ENCODE measurements at places on chromosomes 11 and 22.

DNA sequence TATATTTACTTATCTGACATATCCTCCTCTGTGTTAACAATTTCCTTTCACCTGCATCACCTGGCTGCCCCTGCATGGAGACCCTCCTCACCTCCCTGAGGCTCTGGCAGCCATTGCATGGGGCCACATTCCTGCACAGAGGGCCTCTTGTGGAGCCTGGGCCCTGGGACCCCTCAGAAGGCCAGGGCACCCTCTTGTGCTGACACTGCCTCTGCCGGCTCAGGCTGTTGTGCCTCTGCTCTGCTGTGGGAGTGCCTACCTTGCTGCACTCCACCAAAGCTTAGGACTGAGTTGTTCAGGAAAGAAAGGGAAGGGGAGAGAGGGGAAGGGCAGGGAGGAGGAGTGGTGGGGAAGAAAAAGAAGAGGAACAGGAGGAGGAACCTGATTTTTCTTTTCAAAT lies 194.5 kb downstream of the ADAMTS15 start:
- no peak overlapping the region for H3K27ac ChIP-seq
- no peak overlapping the region for H3K4me3 ChIP-seq
- no peak for DNase-seq
- H3K4me1 ChIP-seq = peaks cover 6% of the 10 kb centered on the region

GRCh38 chr22:36904260-36904880 lies 9.1 kb upstream of the CSF2RB start:
- H3K4me1 ChIP-seq = no peaks in the 10 kb centered on the region
- DNase-seq = no peak
- no peak overlapping the region for H3K27ac ChIP-seq
- H3K27me3 ChIP-seq = no peaks in the 10 kb centered on the region

DNA sequence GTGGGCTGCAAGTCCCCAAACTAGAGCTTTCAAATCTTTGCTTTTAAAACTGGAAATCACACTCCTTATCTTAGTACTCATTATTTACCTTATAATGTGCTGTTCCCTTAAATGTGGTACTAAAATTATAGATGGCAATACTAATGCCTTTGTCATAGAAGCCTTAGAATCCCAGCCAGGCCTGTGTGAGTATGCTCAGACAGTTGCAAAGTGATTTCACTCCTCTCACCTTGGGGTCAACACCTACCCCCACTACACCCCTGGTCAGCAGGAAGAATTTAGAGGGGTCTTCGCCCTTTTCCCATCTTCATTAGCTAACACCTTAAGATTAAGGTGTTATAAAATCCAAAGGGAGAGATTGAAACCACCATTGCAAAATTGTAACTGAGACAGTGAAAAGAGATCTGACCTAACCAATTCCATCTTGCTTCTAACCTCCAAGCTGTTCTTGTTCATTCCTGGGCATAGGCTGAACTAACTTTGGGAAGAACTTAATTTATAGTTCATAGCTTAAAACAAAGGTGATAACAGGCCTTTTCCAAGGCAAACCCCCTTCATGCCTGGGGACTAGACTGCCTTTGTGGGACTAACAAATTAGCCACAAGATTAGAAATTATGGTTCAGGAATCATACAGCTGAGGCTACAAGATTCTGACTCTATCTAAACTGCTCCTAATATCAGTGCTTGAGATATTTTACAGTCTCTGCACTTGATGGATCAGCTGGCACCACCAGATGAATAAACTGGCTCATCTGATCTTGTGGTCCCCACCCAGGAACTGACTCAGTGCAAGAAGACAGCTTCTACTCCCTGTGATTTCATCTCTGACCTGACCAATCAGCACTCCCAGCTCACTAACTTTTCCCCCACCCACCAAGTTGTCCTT lies 10.4 kb upstream of the MRPL17 start:
- no peak overlapping the region for H3K27ac ChIP-seq
- H3K4me1 ChIP-seq = no peaks in the 10 kb centered on the region
- peak; percentile 80 for DNase-seq
- no peaks in the 10 kb centered on the region for H3K36me3 ChIP-seq

DNA sequence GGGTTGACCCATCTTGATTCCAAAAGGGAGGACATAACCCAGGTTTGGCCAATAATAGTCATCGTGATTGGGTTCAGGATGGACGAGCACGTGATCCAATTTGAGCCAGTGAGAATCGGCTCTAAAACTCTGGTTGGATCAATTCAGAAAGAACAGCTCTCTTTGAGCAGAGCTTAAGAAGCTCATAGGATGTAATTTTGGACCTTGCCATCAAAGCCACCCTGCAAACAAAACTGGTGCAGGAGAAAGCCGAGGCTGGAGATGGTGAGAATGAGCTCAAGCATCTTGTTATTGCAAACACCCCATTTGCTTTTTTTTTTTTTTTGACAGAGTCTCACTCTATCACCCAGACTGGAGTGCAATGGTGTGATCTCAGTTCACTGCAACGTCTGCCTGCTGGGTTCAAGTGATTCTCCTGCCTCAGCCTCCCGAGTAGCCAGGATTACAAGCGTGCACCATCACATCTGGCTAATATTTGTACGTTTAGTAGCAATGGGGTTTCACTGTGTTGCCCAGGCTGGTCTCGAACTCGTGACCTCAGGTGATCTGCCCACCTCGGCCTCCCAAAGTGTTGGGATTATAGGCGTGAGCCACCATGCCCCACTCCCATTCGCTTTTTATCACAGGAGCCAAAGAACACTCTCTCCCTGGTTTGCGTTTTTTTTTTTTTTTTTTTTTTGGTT lies 13.8 kb upstream of the MIAT start:
- H3K27me3 ChIP-seq = peaks cover 14% of the 10 kb centered on the region
- H3K4me3 ChIP-seq = no peak overlapping the region
- peaks cover 6% of the 10 kb centered on the region for H3K4me1 ChIP-seq
- no peak for DNase-seq
- no peaks in the 10 kb centered on the region for H3K36me3 ChIP-seq
- no peak overlapping the region for H3K27ac ChIP-seq

DNA sequence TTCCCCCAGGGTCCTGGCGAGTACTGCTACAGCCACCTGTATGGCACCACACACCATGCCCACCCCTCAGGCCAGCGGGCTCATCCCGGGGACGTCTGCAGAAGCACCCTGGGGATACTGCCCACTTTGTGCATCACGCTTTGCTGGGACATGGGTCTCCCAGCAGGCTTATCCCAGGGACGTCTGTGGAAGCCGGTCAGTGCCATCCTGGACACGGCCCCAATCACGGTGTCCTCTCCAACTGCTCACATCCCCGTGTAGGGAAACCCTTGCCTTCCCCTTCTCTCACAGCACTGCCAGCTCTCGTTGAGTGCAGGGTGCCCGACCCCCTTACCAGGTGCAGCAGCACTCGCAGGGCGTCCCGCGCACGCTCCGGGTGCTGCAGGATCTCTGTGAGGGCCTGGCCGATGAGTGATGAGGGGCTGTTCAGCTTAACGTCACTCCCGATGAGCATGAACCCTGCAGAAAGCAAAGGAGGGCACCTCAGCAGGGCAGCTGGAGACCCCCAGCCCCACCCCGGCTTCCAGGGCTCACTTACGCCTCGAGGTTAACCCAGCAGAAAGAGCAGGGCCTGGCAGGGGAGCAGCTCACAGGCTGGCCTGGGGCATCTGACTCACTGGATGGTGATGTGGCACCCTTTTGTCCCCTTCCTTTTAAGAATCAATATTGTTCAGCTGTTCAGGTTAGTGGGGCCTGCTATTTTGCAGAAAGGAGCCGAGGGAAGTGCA lies 76.9 kb upstream of the PITPNB start:
- H3K27ac ChIP-seq = no peak overlapping the region
- peaks cover 21% of the 10 kb centered on the region for H3K4me1 ChIP-seq
- no peak overlapping the region for H3K4me3 ChIP-seq
- H3K27me3 ChIP-seq = no peaks in the 10 kb centered on the region
- DNase-seq = no peak

DNA sequence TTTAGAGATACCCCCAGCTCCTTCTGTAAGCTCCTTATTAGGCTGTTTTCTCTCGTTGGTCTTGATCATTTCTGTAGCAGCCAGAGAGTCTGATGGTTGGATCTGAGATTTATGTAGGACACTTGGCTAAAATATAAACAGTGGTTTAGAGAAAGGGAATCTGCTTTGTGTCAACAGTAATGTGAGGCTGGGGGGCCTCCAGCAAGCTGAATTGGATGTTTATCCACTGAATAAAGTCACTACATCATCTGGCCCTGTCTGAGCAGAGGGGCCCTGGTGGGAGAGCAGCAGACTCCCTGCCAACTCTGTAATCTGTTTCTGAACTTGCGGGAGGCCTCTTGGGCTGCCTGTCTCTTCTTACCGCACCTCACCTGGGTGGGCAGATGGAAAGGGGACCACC lies 328.5 kb upstream of the PLET1 start:
- no peak overlapping the region for H3K27ac ChIP-seq
- no peaks in the 10 kb centered on the region for H3K27me3 ChIP-seq
- no peak overlapping the region for H3K4me3 ChIP-seq
- H3K36me3 ChIP-seq = no peaks in the 10 kb centered on the region
- H3K4me1 ChIP-seq = peaks cover 9% of the 10 kb centered on the region

DNA sequence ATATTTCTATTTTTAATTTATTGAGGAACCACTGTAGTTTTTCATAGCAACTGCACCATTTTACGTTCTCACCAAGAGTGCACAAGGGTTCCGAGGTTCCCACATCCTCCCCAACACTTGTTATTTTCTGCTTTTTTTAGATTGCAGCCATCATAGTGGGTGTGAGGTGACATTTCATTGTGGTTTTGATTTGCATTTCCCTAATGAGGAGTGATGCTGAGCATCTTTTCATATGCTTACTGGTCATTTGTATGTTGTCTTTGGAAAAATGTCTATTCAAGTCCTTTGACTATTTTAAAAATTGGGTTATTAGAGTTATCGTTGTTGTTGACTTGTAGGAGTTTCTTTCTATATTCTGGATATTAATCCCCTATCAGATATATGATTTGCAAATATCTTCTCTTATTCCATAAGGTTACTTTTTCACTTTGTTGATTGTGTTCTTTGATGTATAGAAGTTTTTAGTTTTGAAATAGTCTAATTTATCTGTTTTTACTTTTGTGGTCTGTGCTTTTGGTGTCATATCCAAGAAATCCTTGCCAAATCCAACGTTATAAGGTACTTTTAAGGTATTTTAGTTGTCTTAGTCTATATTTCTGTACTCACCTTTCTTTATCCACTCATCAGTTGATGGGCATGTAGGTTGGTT lies 9.0 kb downstream of the NEAT1 start:
- DNase-seq = peak; percentile 57
- peaks cover 7% of the 10 kb centered on the region for H3K36me3 ChIP-seq
- no peaks in the 10 kb centered on the region for H3K27me3 ChIP-seq

DNA sequence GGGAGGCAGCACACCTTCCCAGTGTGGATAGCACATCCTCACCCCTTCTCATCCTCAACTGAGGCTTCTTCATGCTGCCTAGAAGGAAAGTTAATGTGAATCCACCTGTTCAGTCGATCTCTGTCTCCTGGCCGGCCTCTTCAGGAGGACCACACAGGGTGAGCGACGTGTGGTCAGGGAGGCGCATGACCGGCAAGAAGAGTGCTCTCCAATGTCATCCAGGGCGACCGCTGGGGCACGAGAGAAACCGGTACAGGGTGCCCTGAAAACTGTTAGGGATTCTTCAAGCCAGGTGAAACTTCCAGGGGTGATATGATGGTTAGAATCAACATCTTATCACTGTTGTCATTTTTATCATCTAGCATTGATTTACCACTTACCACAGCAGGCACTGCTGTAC lies 43.0 kb downstream of the IGSF9B start:
- no peak for DNase-seq
- H3K27ac ChIP-seq = no peak overlapping the region
- H3K4me3 ChIP-seq = no peak overlapping the region
- H3K36me3 ChIP-seq = no peaks in the 10 kb centered on the region
- no peaks in the 10 kb centered on the region for H3K4me1 ChIP-seq
- peaks cover 12% of the 10 kb centered on the region for H3K27me3 ChIP-seq

DNA sequence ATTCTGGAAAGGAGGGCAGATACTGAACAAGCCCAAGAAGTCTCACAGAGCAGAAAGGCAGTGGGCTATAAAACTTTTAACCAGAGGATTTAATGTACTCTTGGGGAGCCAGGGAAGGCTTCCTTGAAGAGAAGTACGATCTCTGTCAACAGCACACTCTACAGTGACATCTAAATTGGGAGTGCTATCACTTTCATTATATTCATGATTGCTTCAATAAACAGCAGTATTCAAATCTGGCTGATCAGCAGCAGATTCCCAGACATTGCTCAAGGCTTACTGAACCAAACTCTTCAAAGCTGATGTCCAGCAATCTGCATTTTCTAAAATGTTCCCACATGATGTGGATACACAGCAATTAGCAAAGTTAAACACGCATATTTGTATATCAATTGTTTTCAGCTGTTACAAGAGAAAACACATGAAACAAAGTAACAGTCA lies 44.2 kb downstream of the SYTL2 start:
- H3K4me1 ChIP-seq = no peaks in the 10 kb centered on the region
- no peaks in the 10 kb centered on the region for H3K36me3 ChIP-seq
- H3K4me3 ChIP-seq = no peak overlapping the region
- H3K27ac ChIP-seq = no peak overlapping the region

All from cardiac muscle cell (in vitro differentiated cells and primary cell).